Naive thymus-derived CD4-positive, alpha-beta T cell (primary cell): ENCODE measurements at places on chromosomes 5 and 9.

- no peak for DNase-seq
Measured at GRCh38 chr5:96615223-96615622, 47.0 kb upstream of the CAST start.

DNA sequence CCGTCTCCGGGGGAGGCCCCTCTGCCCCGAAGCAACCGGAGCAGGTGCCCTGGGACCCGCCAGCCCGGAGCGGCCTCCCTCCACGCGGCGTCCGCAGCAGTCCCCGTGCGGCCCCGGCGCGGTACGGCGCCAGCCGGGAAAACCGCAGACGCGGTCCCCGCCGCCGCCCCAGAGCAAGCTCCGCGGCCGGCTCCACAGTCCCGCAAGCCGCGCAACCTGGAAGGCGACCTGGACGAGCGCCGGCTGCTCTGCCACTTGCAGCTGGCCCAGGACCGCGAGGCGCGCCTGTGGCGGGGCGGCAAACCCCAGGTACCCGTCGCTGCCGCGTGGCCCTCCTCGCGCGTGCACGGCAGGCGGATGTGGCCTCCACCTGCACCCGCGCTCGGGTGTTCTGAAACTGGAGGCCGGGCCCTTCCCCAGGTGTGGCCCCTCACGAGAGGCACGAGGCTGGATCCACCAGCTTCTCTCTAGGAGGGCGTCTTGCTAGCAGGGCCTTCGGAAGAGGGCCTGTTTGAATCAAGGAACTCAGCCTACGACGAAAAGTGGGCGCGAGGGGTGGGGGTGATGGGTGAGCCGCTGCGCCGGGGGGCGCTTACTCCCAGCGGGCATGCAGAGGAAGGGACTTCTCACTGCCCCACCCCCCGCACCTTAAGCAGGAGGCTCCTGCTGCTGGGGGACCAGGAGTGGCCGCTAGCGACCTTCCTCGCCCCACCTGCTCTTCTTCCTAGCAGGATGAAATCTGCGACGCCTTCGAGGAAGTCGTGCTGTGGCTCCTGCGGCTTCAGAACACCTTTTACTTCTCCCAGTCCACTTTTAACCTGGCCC is 602 bp downstream of the CCNI2 start:
- DNase-seq: peak; percentile 45

DNA sequence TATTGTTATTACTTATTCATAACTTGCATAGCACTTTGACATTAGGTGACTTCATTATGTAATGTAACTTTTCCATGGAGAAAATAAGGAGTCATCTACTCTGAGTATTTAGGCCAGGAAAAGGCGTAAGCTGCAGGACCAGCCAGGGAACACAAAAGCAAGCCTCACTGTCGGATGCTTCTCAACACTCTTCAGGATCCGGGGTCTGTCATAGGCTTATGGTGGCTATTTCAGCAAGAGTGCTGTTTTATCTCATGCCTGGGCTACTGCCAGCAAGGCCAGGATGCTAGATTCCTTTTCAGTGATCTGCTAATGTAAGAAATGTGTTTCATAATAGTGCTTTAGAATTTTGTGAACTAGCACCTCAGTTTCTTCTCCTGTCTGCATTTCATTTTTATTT is 162.4 kb downstream of the CHSY3 start:
- no peak for DNase-seq

DNA sequence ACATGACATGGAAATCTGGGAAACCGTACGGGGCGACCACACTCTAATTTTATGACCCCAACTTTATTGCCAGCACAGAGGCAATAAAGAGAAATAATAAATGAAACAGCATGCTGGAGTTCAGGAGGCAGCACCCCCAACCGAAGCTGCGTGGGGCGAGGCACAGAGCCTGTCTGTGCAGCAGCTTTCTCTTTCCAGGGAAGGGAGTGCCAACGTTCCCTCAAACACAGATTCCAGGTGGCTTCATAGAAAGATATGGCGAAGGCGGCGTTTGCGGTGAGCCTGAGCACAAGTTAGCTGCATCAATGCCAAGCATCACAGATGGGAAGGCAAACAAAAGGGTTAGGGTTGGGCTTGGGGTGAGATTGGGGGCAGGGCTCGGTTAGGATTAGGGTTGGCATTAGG is 114.8 kb downstream of the HSD17B3 start:
- DNase-seq: no peak

DNA sequence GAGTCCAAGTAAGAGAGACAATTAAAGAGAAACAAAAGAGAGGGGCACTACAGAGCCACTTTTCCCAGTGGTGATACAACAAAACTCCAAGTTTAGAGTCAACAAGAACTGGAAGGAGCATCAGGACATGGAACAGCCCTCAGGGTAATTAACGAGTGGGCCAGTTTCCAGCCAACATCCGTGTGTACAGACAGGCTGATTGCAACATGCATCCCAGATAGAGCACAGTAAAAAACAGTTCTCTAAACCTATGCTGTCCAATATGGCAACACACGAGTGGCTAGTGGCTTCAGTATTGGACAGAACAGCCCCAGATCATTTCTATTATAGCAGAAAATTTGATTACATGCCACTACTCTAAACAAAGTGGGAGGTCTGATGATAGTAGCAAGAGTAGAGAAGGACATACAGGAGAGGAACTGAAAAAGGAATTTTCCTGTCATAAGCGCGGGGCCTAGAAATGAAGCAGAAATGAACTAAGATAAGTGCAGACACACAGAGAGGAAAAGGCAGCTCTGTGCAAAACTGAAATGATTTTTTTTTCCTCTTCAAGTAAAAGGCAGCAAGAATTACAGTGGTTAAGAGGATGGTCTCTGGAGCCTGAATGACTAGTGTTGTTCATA is 175.6 kb upstream of the CCNG1 start:
- DNase-seq: no peak

GRCh38 chr5:112733586-112733985 is 4.1 kb upstream of the APC start:
- no peak for DNase-seq

DNA sequence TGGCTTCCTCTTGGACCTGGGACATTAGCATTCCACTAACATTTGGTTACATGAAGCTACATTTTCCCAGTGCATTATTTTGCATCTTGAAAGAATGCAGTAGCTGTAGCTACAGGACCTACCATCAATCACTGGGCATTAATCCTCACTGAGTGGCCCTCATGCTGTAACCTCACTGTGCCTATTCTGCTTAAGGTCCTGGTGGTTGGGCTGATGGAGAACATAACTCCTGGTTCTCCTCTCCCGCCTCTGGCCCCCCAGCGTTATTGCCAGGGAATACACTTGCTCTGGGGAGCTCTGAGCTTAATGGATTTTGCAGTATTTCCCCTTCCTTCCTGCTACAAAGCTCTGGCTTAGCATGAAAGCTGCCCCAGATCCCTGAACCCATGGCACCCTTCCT is 111.5 kb upstream of the EQTN start:
- DNase-seq: no peak

- DNase-seq: no peak
Measured at GRCh38 chr9:7129391-7129790, 371.6 kb downstream of the KDM4C start.

GRCh38 chr5:175464942-175465233 is 13.5 kb upstream of the SFXN1 start:
- no peak for DNase-seq

- DNase-seq: peak; percentile 24
Measured at GRCh38 chr5:123512611-123513461, 859 bp downstream of the CSNK1G3 start.

DNA sequence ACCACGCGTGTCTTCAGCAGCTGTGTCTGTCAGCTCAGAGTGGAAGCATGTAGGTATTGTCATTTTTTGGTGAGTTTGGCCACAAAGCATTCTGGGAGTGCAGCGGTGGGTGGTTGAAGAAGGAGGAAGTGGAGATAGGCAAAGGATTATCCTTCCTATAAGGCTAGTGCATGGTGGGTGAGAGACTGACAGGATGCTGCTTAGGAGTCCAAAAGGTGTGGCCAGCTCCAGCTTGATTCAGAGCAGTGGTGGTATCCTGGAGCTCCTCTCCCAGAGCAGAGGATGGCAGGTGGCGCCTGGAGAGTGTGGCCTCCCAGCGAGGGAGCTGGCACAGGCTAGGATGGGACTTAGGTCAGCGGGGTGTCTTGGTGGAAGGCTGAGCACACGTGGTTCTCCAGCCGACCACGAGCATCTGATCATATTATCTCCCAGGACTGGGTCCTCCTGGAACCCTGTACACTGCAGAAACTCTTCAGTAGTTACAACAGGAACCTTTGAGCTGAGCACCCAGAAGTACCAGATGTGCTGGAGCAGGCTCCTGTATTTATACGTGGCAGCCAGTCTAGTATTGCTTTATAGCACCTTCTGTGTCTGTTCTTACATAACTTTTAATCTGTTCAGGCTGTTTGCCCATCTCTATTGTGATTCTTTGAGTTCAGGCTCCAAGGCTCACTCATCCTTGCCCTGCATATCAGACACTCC is 29.6 kb downstream of the MAML1 start:
- peak; percentile 38 for DNase-seq

DNA sequence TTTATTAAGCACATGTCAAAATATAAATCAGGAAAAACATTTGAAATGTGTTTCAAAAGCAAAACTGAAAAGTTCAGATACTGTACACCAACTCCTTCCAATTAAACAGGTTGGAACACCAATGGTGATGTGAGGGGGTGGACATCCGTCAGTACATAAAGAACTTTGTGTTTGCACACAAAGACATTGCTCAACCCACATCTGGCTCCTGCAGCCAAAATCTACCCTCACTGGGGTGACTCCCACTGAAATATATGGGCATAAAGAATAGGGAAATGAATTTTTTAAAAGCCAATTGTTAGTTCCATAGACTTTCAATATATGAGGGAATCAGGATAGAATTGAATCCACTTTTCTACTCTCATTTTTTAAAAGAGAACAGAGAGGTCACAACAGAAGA is 63.9 kb downstream of the MEGF9 start:
- no peak for DNase-seq

GRCh38 chr9:38671372-38671731 is 48.6 kb downstream of the FAM240B start:
- DNase-seq: no peak

DNA sequence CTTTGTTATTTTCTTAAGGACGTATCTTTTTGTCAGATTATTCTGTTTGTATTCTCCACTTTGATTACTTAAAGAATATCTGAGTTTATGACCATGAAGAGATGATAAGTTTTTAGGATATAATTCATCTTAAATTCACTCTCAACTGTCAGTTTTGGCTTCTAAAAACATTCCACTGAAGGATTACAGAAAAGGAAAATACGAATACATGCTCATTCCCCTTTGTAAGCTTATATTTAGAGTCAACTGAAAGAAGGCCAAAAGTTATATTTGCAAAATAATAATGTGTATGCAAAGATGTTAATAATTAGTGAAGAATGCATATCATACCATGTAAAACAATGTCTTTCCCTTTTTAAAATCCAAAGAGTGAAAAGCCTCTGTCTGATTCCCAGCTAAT is 52.5 kb downstream of the ZNF474 start:
- DNase-seq: no peak

GRCh38 chr5:134873494-134873893 is 677 bp upstream of the TXNDC15 start:
- DNase-seq: no peak

- no peak for DNase-seq
Measured at GRCh38 chr5:58970766-58971165, 387.9 kb downstream of the RAB3C start.

- no peak for DNase-seq
Measured at GRCh38 chr5:180639741-180640610, 9.4 kb downstream of the FLT4 start.

DNA sequence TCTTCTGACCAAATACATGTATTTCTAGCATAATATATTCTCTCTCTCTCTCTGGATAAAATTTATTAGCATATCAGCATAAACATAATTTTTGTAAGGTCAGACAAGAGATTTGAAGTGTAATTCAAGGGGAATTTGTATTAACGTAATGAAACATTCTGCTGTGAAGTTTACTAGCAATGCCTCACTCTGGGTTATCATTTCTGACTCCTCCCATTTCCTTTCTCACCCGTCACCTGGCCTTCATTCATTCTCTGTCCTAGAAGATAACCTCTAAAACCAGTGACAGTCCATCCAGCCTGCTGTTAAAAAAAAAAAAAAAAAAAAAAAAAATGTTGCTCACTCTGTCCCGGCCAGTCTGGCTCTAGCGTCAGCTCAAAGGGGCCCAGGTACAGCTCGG is 27.1 kb downstream of the GRAMD2B start:
- DNase-seq: no peak

DNA sequence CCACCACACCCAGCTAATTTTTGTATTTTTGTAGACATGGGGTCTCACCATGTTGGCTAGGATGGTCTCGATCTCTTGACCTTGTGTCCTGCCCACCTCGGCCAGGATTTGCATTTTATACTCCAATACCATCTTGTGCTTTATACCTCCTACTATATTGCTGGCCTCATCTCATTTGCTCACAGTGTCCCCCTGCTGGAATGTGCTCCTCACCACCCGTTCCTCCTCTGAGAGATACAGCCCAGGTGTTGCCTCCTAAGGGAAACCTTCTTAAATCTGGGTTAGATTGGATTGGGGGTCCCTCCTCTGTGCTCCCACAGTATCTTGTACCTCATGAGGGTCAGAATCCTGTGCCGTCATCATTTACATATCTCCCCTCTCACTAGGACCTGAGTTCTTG is 131.7 kb downstream of the PAPPA start:
- DNase-seq: no peak

DNA sequence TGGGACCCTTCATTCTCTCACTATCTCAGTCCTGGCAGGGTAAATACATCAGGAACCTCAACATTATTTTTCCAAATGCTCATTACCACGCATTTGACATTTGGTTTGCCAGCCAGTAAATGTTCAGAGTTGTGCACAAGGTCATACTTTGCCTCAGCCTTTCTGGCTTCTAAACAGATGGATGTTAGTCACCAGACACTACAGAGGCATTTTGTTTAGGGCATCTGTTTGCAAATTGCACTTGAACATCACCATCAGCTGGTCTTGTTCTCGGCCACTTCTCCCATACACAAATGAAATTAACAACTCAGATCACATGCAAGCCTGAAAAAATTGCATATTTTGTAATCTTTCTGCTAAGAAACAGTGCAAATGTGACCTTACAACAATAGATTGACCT is 75.0 kb upstream of the SLC1A1 start:
- no peak for DNase-seq
